ENCODE measurements at places on chromosomes 16 and 17.

- DNase-seq = no peak
These were observed at the start of gene CSF3 for GRCh38 chr17:40015005-40015997. Gene CSF3 (plus strand): TSS chr17:40015440. CDS start chr17:40015475, 35 bp downstream.

- no peak for DNase-seq
These were observed 6.1 kb downstream of the DRG2 start for GRCh38 chr17:18093616-18094408.

GRCh38 chr17:79606487-79607281 lies 4.2 kb downstream of the RBFOX3 start:
- no peak for DNase-seq

- DNase-seq = no peak
These were observed 8.6 kb downstream of the PDP2 start for GRCh38 chr16:66888647-66889615.

DNA sequence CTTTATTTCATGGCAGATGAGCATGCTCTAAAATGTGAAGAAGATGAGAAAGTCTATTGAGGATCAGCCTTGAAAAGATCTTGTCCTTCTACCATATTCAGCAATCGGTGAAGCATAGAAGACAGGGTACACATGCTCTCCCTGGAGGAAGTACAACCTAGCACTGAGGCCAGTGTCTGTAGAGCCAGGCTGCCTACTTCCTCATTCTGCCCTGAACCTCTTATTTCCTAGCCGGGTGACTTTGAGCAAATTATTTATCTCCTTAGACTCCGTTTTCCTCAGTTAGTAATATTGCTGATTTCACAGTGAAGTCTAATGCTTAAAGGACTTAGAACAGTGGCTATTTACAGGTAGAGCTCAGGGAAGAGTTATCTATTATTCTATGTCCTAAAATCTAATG lies 58.4 kb downstream of the TMEM100 start:
- DNase-seq = no peak
